ENCODE measurements at places on chromosomes 4 and X.

- DNase-seq: no peak
Measured at GRCh38 chrX:23857363-23857762, 50.4 kb downstream of the APOO start.

GRCh38 chr4:150236626-150237025 is 158.4 kb downstream of the DCLK2 start:
- DNase-seq: no peak

- DNase-seq: no peak
Measured at GRCh38 chr4:89243733-89244252, 63.8 kb downstream of the GPRIN3 start.

- DNase-seq: no peak
Measured at GRCh38 chr4:40731792-40732245, 17.9 kb upstream of the NSUN7 start.

DNA sequence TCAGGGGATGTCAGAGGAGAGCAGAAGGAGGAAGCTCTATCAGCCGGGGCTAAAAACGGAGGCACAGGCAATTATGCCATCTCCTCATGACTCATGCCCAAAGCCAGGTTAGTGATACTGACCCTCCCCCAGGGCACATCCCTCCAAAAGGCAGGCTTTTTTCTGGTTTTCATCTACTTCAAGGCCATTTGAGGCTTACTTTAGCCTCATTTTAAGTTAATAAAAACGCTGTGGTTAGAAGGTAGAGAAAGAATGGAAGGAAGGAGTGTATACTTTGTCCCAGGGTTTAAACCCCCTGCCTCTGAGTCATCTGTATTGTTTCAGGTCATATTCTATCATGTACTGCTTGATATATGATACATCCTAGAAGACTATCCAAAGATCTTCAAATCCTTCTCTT is 89.7 kb upstream of the NDP start:
- DNase-seq: no peak

DNA sequence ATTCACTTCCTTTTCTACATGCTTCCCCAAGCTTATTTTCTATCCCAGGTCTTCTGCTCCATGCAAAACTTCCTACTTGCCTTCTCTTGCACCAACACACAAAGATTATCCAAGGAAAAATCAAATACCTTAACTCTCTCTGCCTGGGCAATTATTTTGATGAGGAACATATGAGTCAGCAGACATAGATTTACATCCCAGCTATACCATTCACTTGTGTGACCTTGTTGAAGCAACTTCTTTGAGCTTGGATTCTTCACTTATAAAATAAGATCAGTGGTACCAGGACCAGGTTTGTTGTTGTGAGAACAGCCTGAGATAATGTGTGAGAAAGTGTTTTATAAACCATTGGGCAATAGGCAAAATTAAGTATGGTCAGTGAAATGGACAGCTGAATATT is 39.1 kb upstream of the TMEM192 start:
- DNase-seq: no peak

DNA sequence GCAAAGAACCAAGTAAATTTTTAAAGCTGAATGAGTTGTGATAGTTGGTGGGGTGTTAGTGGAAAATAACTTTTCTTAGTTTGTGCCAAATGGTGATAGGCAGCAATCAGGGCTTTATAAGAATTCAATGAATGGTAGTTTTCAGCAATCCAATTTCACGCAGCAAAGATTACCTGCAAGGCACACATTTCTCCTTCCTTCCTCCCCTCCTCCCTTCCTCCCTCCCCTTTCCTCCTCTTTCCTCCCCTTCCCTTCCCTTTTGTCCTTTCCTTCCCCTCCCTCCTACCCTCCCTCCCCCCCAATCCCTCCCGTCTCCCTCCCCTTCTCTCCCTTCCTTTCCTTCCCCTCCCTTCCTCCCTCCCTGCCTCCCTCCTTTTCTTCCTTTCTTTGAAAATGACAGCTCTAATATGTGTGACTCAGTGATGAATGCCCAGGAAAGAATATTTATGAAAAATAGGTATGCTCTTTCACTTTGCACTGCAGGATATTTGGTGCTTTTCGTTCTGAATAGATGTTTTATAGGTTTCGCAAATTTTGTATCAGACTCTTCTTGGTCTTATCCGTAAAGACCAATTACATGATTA is 168.1 kb downstream of the BMPR1B start:
- DNase-seq: no peak

- DNase-seq: no peak
Measured at GRCh38 chr4:6343939-6344408, 74.3 kb downstream of the WFS1 start.

- DNase-seq: no peak
Measured at GRCh38 chrX:124242131-124242530, 90.3 kb upstream of the TEX13D start.

Data from SK-N-MC (cell line).